ENCODE measurements at places on chromosomes 12 and 14. TPM values are rescaled to one million over a fixed set of nuclear protein-coding genes. Genes with fewer than 3 reads are reported as not detected.

The TMTC3 gene
- 70.4 TPM for total RNA-seq

The SERPINA9 gene
- total RNA-seq = 0.43 TPM

The SPX gene
- 4.8 TPM for total RNA-seq

The RND1 gene
- total RNA-seq = 0.22 TPM

The CPNE6 gene
- total RNA-seq = not detected

The LPAR5 gene
- not detected for total RNA-seq

The MMP17 gene
- 1.3 TPM for total RNA-seq

The SYNJ2BP gene
- total RNA-seq = 21.9 TPM

The AJUBA gene
- total RNA-seq = 75.0 TPM

The PRH2 gene
- not detected for total RNA-seq

The ADAM20 gene
- total RNA-seq = 2.9 TPM

The LRRC10 gene
- not detected for total RNA-seq

The IFNG gene
- not detected for total RNA-seq

The SLC8A3 gene
- 0.26 TPM for total RNA-seq

The TMEM132C gene
- not detected for total RNA-seq

The CCDC63 gene
- not detected for total RNA-seq

All from articular chondrocyte of knee joint (primary cell).